ENCODE measurements at places on chromosomes 16 and 17.

- DNase-seq = no peak
Measured at GRCh38 chr16:69397821-69398521, 12.2 kb upstream of the TERF2 start.

DNA sequence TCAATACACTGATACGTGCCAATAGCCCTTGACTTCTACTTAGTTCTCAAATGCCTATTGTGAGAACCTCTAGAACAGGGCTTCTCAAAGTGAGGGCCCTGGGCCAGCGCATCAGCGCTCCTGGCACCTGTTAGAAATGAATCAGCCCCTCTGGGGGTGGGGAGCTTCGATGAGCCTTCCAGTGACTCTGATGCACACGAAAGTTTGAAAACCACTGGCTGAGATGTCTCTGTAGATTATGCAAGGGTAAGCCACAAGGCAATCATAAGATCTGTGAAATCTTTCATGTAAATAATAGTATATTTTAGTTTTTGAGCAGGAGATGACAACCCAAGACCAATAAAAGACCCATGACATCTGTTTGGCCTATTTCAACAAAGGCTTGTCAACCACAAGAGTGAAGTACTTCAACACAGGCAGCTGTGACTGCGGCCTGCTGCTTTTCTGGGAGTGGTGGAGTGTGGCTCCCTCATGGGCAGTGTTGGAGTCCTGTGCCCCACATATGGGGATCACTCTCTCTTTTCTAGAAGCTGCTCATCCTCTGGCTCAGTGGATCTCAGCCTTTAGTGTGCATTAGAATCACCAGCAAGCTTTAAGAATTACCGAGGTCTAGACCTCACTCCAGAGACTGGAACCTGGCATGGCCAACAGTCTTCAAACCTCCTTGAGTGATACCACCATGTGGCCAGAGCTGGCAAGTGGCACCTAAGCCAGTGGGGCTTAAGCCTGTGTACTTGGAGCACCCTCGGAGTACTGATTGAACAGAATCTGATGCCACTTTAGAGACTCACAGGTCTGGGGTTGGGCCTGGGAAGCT is 5.8 kb downstream of the MTHFSD start:
- no peak for DNase-seq

GRCh38 chr16:50067290-50067853 is 1.6 kb downstream of the HEATR3 start:
- DNase-seq = peak; percentile 57

DNA sequence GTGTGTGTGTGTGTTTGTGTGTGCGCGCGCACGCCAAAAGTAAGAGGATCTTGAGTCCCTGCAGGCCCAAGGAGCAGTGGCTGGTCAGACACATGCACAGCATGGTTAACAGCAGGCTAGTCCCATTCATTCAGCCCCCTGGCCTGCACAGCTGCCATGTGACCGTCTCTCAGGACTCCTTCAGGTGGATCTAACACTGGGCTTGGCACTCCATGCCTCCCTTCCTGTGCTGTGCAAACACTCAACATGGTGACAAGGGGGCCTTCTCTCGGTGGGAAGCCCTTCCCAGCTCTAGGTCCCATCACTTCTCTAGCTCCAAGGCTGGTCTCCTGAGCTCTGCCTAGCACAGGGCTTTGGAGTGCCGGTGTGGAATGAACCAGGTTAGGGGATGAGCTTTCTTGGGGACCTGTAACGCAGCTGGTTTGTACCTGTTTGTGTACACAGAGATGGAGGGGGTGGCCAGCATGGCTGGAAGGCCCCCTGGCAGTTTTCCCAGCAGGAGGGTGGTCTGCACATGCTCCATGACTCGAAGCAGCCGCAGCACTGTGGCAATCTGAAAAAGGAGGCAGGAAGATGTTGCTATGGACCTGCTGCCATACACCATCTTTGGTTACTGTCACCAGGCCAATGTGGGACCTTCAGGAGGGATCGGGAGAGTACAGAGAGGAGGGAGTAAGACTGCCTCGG is 69.4 kb upstream of the GCSH start:
- DNase-seq = no peak

- no peak for DNase-seq
Measured at GRCh38 chr17:43467981-43468581, 15.7 kb upstream of the DHX8 start.

- DNase-seq = no peak
Measured at GRCh38 chr16:65122724-65123395, 997 bp upstream of the CDH11 start.
